ENCODE measurements at places on chromosomes 3 and 15.

DNA sequence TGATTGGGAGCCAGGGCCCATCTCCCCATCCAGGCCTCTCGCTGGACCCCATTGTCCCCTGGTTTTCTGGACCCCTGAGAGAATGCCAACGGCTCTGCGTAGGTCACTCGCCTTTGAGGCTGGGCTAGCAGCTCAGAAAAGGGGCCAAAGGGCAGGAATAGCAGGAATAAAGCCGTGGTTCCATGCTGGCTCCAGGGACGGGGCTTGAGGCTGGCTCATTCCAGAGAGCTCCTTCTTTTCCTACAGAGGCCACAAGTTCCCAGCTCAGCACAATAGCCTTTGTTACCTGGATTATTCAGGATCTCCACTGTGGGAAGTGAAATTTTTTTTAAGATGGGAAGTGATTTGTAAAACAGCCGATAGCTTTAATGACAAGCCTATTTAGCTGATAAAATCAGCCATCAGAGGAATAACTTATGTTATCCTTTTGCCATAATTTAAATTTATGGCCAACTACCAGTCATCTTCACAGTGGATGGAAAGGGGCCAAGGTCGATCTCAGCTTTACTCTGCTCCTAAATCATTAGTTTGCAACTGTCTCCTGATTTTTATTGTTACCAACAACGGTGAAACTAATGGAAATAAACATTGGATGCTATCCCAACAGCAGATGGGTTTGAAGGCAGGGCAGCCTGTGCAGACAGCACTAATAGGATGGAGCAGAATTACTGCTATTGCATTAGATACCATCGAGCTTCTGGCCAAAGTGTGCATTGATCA, 124.3 kb downstream of the TMEM266 start:
- DNase-seq = no peak

DNA sequence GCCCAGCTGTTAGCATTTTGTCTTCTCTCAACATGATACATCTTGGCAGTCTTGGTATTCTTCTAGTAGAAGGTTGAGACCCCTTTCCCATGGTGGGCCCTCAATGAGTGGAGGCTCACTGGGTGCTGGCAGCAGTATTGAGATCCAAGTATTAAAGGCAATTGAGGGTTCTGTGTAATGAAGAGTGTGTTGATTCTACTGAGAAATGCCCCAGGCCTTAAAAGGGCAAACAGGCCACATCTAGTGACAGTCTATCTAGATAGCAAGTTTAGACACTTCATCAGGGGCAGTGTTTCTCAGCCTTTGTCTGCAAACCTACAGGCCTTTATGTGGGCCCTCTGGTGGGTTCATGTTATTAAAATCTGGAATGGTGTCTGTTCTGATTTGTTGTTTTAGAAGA, 9.5 kb downstream of the PPP2R3A start:
- DNase-seq = no peak

DNA sequence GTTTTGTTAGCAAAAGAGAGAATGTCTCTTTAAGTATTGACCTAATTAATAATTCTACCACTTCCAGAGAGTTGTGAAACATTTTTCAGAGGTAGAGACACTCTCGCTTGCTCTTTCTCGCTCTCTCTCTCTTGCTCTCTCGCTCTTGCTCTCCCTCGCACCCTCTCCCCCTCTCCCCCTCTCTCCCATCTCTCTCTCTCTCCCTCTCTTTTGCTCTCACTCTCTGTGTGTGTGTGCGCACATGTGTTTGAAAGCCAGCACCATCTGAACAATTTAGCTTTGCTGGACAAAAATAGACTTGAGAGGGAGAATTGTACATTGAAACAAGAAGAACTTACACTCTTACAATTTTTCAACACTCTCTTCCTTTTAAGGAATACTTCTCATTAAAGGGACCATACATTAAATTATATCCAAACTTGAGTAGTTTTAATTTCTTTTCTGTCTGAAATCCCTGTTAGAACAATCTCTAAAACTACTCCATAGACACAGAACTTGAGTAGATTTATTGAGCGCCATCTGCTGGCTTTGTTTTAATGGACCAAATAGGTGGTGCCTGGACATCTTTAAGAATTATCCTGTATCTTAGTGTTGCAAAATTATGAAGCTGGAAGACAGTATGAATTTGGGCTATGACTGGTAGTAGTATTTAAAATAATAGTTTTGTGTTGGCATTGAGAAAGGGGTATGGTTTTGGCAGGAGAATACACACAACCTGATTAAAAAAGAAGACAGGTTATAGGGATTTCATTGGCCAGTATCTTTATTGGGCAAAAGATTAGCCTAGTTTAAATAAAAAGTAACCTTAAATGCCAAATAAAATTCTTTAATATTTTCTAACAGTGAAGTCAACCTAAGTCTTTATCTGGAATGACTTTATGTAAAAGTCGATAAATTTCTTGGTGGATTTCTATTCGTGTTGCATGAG, 124.6 kb downstream of the AKAP13 start:
- no peak for DNase-seq

DNA sequence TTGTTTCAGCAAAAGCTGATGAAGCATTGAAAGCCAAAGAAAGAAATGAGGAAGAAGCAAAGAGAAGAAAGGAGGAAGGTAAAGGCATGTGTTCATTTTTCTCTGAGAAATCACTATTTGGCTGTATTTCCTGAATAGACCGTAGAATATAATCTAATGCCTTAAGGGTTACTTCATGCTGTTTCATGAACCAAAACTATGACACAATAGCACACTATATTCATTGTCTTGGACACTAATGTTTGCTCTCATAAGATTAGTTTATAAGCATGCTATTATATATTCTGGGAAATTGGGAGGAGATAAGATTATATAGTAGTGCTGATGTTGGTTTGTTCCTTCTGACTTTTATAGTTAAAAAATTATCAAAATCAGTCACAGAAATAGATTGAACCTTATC, 110.1 kb upstream of the MLF1 start:
- no peak for DNase-seq

DNA sequence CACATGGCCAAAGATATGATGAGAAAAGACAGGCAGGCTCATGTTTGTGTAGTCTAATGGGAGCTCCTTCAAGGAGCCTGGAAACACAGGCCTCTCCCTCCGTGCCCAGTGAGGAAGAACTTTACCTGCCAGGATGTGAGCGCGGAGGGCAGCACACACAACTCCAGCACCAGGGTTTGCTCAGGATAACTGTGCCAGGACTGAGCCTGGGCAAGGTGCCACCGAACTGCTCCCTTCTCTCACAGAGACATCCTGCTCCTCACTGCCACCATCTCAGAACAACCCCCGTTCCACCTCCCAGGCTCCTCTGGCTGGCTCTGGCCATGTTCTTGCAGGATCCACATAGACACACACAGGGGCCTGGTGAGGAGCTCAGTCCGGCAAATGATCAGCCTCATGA, 87.4 kb downstream of the NUP210 start:
- DNase-seq = no peak

GRCh38 chr3:14780927-14781507, 37.7 kb upstream of the FGD5 start:
- no peak for DNase-seq

- no peak for DNase-seq
Measured at GRCh38 chr3:138950006-138950644, 3.1 kb downstream of the FOXL2NB start.

DNA sequence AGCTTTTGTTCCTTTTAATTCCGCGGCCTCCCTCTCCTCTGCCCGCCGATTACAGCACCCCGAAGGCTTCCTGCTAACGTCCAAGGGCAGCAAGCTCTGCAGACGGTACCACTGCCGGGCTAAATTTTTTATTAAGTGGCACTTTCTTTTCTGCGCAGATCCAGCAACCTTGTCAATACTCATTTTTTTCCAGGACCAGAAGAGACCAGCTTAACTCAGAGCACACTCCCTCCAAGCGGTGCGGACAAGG, 542 bp upstream of the MEIS2 start:
- no peak for DNase-seq

DNA sequence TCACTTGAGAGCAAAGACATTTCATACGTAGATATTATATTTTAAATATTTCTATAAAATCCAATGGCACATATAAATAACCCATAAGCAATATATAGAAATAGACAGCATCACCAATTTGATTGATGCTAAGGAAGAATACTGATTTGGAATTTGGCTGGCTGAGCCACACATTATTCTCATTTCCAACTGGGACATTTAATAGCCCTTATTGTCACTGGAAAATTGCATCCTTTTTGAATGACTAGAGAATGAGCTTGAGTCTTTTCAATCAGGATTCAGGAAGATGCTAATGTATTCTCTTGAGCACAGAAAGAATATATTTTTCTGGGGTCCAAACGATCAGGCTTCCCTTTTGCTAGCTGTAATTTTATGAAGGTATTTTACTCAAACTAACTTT, 70.9 kb upstream of the KCNH8 start:
- DNase-seq = no peak

DNA sequence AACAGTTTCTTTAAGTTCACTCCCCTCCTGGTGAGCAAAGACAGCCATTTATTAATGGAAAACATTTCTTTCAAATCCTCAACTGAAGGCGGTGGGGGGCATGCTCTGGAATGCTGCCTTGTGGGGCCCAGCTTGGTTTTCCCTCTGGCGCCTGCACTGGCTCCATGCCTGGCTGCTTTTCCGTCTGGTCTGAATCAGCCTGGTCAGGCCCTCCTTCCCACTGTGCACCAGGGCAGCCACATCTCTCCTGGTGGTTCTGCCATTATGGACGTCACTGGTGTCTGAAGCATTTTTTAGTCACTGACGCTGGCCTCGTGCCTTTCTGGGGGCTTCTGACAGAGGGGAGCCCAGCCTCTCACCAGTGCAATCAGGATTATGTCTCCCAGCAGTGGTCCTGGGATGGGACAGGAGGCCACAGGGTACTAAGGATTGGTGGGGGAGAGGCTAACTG, 57.6 kb upstream of the APEH start:
- DNase-seq = no peak

DNA sequence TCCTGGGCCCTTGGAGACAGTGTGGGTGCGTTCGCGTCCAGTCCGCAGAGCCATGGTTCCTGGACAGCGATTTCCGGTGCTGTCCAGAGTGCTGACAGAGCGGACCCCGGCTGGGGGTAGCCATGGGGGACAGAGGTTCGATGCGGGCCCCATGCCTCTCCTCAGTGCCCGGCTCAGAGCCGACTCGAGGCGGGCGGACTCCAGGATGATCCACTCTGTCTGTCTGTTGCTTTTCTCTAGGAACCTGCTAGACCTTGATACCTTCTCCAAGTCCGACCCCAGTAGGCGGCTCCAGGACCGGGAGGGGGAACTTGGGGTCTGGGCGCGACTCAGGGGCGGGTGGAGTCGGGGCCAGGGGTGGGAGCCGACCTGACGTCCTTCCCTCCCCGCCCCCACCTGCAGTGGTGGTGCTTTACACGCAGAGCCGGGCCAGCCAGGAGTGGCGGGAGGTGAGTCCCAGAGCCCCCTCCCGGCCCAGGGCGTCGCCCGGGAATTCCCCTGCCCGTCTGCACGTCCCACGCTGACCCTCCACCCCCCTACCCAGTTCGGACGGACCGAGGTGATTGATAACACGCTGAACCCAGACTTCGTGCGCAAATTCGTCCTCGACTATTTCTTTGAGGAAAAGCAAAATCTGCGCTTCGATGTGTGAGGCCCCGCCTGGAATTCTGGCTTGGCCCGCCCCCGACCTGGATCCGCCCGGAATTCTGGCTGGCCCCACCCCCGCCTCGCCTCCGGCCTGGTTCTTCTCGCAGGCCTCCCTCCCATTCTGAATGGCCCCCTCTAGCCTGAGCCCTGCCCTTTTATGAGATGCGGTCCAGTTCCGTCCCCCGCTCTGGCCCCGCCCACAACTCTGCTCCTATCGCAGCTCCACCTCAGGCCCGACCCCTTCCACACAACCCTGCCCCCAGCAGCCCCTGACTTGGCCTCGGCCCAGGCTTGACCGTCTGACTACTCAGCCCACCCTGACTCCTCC, 1.0 kb downstream of the CPNE9 start:
- no peak for DNase-seq

DNA sequence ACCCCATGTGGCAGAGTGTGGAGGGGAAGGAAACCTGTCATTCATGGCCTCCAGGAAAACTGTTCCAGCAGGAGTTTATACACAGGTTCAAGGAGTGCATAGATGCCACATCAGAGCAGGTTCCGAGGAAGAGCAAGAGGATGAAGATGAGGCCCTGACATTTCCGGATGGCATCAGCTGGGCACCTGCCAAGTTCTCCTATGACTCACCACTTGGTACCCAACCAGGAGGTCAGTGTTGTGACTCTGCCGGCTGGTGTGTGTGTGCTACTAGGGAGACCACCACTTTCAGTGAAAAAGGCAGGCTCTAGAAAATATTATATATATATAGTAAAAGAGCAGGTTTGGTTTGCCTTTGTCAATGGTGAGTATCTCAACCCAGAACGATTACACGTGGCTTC, 69.3 kb downstream of the NTRK3 start:
- no peak for DNase-seq

GRCh38 chr3:186506857-186507256, 37.3 kb downstream of the CRYGS start:
- DNase-seq = no peak

DNA sequence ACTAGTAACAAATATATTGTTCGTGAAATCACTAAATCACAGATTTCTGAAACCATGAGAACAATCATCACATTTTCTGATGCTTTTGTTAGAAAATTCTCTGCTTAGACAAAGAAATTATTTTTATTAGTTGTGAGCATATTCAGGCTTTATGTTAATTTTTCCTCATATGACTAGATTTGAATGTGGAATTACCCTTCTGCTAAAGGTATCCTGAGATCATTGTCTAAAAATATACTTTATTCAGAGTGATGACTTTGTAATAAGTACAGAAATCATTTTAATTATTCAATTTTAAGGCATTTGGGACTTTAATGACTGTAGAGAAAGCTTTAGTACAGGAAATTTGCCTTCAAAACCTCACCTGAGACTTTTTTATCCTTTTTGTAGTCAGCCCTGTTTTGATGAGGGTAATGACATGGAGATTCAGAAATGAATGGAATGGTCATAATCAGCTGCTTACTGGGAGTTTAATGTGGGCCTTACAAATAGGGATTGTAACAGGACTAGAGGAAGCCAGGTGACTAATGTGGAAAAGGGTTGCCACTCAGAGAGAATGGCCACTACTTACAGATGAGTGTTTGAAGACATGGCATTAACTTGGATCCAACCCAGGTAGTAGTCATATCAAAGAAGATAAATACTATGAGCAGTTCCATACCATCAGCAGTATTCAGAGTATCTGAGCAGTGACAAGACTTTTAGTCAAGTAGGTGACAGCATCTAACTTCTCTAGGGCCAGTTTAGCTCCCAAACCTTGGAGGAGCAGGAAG, 148.3 kb downstream of the MBNL1 start:
- no peak for DNase-seq

GRCh38 chr3:71511037-71511436, 72.5 kb downstream of the FOXP1 start:
- no peak for DNase-seq

DNA sequence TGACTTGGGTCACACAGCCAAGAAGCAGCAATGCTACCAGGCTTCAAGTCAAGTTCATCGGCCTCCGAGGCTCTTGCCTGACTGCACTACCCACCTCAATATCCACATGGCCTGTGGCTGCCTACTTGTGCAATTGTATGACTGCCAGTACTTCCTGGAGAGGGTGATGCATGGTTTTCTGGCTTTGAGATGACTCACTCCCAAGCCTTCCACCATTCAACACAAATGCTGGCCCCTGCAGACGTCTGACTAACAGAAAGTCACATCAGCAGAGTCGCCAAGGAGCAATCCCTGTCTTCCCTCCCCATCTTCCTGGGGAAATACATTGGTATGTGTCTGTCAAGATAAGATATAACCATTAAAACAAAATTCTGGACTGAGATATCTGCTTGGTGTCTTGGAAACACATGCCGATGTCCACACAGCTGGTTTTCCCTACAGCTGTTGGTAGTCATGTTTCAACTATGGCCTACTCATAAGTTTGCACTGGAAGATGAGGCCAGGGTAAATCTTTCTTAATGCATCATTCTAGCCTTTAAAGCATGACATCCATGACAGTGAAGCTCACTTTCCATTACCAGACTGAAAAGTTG, 79.6 kb upstream of the SPATA12 start:
- no peak for DNase-seq
